Left ventricle myocardium superior (tissue), 1 donor: ENCODE measurements at places on chromosomes 7 and 10. TPM values are rescaled to one million over a fixed set of nuclear protein-coding genes. Genes with fewer than 3 reads are reported as not detected.

The PTN gene
- total RNA-seq: 14.3 TPM

The KCNH2 gene
- 107 TPM for total RNA-seq

The RBM20 gene
- 114 TPM for total RNA-seq

The NPY4R2 gene
- not detected for total RNA-seq

The COBL gene
- 91.2 TPM for total RNA-seq

DNA sequence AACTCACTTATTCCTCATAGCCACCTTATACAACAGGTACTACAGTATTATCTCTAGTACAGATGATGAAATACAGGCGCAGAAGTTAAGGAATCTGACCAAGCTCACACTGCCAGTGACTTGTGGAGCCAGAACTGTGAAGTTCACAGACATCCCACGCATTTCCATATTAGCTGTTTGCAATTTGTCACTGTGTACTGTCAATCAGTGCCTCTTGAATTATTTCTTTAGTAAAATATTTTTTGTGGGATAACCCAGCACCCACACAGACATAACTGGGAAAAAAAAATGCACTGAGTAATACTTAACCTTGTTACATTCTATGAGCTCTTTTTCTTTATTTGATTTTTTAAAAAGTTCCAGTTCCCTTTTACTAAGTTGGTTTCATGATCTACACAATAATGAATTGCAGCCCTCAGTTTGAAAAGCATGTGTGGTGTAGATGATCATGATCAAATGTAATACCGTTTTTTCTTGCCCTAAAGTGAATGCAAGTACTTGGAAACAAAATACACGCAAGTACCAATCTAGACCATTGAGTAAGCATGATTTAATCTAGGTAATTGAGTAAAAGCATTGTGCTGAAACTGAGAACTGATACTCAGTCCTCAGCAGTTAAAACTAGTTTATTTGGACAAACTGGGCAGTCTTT is 14.1 kb downstream of the CUL1 start:
- no peak for DNase-seq

The SGMS1 gene
- 21.9 TPM for total RNA-seq

DNA sequence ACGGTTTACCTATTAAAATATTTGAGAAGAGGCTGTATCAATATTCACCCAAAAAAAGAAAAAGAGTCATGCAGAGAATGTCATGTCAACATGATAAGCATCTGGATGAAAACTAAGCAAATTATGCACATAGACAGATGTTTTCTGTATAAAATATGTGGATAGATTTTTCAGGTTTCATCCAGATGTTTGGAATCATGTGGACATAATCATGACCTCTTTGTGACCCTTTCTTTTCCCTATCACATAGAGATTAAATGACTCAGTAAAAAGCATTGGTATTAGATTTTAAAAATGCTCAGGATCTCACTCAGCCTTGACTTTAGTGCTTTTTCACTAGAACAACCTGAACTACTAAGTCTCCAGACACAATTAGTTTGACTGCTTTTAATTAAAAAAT is 90.0 kb downstream of the FOXP2 start:
- no peak for DNase-seq

The ALOX5 gene
- total RNA-seq: 4.5 TPM

DNA sequence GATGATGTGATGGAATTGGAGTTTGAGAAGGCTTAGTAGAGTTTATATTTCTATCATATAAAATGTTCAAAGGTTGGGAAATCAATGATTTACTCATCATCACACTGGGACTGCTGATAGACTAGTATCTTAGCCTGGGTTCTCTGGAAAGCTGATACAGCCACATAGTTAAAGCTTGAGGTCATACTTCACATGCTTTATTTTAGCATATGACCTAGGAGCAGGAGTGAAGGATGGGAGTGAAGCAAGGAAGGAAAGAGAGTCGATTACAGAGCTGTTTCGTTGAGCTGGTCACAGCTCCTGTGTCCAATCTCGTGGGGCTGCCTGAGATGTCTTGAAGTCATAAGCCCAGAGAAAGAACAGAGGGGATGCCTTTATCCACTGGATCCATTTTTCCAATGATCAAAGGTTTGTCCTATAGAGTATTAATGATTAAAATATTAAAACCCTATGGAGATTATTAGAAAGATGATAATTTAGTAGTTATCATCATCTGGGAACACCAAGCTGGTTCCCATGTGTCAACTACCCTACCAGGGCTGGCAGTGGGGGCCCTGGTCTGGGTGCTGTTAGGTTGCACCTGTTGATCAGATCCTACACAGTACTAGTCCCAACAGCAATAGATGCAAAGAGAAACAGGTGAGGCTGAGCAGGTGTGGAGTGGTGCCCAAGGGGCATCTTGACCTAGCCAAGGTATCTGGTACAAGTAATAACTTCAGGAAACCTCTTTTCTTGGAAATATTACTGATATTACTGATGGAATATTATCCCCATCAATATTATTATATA is 77.8 kb downstream of the BAMBI start:
- no peak for DNase-seq

DNA sequence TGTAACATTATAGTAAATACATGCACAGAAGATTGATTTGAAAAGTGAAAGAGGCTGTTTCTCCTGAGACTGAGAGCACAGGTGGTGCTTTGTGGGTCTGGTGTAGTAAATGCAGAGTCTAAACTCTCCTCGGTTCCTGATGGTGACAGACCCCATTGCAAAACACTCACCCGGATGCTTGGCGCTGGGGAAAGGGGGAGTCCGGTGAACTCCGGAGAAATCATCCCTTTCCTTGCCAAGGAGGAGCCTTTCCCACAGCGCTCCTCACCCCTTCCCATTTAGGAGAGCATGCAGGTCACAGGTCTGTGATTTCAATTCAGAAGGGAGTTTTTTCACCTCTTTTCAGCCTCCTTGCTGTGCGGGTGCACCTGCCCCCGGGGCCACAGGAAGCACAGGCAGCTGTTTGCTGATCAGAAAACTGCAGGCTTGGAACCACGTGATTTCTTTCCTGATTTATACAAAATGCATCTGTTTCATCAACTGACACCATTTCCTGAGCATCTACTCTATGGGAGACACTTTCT is 75.6 kb upstream of the LYZL2 start:
- no peak for DNase-seq

The AKR1D1 gene
- total RNA-seq: not detected

GRCh38 chr7:46916581-46916980 is 665.3 kb downstream of the TNS3 start:
- no peak for DNase-seq

The HTR5A gene
- not detected for total RNA-seq

DNA sequence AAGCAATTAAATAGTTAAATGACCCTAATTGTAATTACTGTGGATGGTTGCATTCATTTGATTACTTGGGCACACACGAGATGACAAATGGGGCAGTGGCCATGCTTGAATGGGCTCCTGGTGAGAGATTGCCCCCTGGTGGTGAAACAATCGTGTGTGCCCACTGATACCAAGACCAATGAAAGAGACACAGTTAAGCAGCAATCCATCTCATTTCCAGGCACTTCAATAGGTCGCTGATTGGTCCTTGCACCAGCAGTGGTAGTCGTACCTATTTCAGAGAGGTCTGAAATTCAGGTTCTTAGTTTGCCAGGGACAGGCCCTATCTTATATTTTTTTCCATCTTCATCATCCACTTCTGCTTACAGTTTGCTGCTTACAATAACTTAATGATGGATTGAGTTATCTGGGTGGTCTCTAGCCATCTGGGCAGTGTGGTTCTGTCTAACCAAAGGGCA is 8.3 kb downstream of the PCBD1 start:
- DNase-seq: peak; percentile 70

GRCh38 chr7:54944179-54944578 is 74.6 kb upstream of the EGFR start:
- no peak for DNase-seq

The TMEM72 gene
- not detected for total RNA-seq

DNA sequence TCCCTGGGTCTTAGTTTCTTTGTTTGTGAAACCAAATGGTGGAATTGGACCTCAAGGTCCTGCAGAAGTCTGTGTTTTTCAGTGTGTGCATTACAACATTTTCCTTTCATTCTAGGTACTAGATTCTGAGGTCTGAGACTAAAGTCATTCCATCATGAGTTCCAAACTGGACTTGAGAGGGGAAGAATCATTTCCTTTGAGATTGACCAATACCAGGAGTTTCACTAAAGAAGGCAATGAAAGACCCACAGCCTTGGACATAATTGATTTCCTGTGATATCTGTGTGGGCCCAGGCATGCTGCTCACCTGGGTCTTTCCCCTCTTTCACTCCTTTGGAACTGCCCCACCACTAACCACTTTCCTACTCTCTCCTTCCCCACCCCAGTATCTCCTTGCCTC is 18.2 kb downstream of the TAS2R41 start:
- DNase-seq: no peak

The MSS51 gene
- 2.9 TPM for total RNA-seq

DNA sequence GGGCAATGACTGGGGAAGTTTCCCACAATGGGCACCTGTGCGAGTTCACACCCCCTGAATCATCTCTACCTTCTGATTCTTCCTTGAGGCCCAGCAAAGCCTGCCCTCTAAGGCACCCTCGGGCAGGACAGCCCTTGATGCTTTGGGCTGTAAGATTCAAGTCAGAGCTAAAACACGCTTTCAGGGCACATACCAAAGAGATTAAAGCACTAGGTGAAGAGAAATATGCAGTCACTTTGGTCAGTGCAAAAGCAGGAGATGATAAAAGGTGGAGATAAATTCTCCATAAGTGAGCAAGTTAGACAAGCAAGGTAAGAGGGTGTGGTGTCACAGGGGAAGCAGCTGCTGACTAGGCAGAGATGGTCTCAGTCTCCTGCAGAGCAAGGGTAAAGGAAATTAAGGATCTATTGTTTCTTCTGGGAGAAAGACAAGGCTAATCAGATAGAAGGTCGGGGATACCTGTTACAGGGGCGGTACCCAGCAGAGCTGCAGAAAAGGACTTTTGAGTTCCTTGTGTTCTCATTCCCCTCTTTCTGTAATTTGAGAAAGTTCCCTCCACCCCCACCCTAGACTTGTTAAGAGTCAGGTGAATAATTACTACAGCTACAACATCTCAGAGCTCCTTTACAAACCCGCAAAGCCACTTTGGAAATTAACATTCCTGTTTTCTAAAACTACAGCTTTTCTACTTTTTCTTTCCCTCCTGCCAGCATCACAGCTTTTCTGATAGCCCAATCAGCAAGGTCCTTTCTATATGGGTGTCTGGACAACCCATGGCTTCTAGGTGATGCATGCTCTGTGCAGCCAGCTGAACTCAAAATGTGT is 26.4 kb downstream of the PDLIM1 start:
- DNase-seq: no peak

DNA sequence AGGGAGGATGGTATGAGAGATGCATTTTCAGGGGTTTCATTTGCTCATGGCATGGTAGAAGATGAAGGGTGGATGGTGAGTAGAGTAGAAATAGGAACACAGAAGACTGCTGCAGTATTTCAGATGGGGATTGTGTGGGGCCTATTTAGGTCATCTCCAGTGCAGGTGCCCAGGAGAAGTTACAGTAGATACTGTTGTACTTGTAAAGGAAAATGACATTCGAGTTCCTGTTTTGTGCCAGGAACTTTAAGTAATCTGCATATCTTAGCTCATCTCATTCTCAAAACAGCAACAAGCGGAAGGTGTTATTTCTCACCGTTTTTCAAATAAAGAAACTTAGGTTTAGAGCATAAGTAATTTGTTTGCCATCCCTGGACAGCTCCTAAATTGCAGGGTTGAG is 156.2 kb downstream of the AUTS2 start:
- no peak for DNase-seq

The DPYSL4 gene
- total RNA-seq: 45.2 TPM

DNA sequence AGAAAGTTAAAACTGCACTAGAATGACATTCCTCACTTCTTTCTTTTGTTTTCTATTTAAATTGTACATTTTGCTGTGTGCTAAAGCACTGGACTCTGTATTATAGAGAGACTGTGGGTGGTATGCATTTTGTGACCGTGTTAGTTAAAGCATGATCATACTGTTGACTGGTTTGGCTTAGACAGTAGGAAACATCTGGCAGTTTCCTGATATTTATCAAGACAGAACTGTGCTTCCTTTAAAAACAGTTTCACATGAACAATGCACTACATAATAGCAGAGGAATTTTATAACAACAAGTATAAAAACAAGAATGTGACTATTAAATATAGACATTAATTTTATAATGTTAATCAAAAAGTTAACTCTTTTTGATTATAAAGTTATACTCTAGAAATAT is 23.1 kb downstream of the GNG11 start:
- no peak for DNase-seq

- no peak for DNase-seq
These were observed 521.4 kb upstream of the SEMA3D start for GRCh38 chr7:85708221-85708620.

- DNase-seq: no peak
These were observed 97.1 kb upstream of the MXI1 start for GRCh38 chr10:110110338-110110737.

The SSBP1 gene
- total RNA-seq: 98.4 TPM

The FANK1 gene
- total RNA-seq: 0.35 TPM

DNA sequence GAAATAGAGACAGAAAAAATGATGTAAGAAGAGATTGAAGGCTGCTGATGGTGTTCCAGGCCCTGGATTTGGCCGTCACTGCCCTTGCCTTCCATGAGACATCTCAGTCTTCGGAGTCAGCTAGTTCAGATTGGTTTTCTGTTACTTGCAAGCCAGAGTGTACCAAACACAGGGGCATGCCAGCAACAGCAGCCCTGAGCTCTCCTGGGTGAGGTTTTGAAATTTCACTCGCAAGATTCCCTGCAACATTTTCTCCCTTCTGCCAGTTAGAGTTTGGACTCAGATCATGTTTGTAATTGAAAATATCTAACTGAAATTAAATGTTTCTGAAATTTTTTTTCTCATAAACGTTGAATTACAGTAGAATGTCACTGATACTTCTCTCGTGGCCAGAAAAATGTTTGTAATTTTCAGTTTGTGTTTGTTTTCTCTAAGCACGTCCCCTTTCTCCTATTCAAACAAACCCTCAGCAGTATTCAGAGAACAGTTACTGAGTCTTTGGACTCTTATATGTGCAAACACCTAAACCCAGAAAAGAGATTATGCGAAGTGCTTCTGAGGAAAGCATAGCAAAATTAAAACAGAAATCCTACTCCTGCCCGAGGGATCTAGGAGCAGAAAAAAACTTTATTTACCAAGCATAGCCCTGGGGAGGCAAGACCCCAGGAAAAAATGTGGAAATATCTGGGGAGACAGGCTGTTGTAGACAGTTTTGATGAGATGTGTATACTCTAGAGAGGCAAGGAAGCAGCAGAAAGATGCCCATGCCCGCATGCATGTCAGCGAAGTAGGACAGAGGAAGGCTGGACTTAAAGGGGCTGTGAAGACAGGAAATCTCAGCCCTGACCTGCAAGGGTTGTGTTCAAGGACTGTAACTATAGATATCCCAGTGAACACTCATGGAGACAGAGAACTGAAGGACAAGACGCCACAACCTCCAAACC is 43.0 kb upstream of the NAMPT start:
- DNase-seq: no peak

- no peak for DNase-seq
These were observed 155.6 kb upstream of the SEMA3C start for GRCh38 chr7:81074406-81074805.
